ENCODE measurements at places on chromosomes 11 and 22. TPM values are rescaled to one million over a fixed set of nuclear protein-coding genes. Genes with fewer than 3 reads are reported as not detected.

ADM2 gene
- 3.4 TPM for total RNA-seq

OR4D9 gene
- not detected for total RNA-seq

DNA sequence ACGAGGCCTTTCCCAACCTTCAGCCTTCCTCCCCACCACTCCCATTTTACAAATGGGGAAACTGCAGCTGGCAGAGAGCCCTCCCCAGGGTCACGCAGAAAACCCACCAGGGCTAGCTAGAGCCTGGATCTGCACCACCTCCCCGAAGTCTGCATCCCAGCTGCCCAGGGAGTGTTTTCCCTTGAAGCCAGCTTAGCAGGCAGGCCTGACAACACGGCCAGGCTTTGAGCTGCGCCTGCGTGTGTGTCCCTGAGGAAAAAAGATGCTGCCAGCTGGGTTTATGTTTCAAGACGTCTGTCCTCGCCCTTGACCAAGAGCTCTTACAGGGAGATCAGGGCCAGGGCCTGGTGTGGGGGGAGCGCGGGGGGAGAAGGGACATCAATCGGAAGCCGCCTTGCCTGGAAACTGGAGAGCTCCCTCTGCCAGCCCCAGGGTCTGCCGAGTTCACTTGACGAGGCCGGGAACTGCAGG, 20.3 kb downstream of the WNT11 start:
- no peak for DNase-seq

SYT7 gene
- total RNA-seq = 0.51 TPM

GRCh38 chr22:36369922-36370791, 17.6 kb downstream of the MYH9 start:
- DNase-seq = peak; percentile 80

SYT12 gene
- not detected for total RNA-seq

KCTD14 gene
- 0.29 TPM for total RNA-seq

All from K562 (cell line).